ENCODE measurements at places on chromosomes 1 and 21.

- peak; percentile 30 for DNase-seq
Observed at GRCh38 chr1:167052389-167052788, 37.8 kb downstream of the GPA33 start.

GRCh38 chr1:27517301-27517700 is 27.3 kb upstream of the WASF2 start:
- DNase-seq = no peak

GRCh38 chr1:30445449-30445848 is 277.9 kb downstream of the MATN1 start:
- no peak for DNase-seq

DNA sequence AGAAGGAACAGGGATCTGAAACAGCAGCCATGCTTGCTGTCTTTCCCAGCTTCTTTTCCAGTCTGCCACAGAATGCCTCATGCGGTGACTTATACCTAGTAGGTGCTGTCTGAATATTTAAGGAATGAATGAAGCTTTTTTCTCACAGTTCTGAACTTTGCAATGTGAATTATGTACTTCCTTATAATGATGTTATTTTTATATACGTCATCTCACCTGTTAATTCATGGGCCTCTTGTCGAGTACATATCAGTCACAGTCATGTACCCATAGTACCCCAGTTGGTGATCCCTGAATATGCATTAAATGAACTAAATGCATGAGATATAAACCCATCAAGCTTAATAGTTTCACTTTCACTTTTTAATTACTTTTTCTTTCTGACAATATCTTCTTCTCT is 132.7 kb downstream of the NTNG1 start:
- no peak for DNase-seq

DNA sequence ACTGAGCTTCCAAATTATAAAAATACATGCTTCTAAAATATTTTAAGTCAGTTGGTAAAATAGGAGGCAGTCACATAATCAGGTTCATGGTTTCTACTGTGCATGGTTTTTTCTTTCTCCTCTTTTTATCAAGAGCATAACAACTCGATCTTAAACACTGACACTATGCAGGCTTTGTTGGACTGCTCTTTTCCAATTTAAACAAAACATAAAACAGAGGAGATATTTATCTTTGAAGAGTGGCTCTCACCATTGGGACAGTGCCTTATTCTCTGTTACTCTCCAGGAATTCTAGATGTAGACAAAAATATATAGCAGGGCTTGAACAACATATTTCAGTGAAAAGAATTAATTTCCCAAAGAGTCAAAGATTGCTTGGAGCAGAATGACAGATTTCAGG is 883.5 kb upstream of the ADGRL2 start:
- peak; percentile 78 for DNase-seq

GRCh38 chr1:10084045-10084444 is 51.3 kb downstream of the UBE4B start:
- DNase-seq = no peak

GRCh38 chr1:226051365-226051764 is 11.2 kb upstream of the H3-3A start:
- DNase-seq = no peak

GRCh38 chr1:150093805-150094204 is 26.2 kb downstream of the VPS45 start:
- no peak for DNase-seq

- no peak for DNase-seq
Observed at GRCh38 chr1:203308328-203308922, 3.1 kb downstream of the BTG2 start.

- no peak for DNase-seq
Observed at GRCh38 chr1:5959087-5959486, 33.1 kb downstream of the NPHP4 start.

DNA sequence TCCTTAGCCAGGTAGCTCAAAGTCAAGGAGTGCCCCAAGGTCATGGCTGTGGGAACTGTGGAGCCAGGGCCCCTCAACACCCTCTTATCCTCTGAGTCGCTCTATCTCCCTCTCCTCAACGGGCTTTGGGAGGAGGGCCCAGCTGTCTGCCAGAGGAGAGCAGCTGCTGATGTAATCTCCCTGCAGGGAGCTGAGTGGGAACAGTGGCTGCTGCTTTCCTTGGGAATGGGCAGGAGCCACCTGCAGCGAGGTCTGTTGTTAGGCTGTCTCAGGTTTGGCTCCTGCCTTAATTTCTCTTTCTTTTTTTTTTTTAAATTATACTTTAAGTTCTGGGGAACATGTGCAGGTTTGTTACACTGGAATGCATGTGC is 58.8 kb upstream of the MAP1LC3C start:
- peak; percentile 38 for DNase-seq

GRCh38 chr1:67892476-67893125 is 59.3 kb upstream of the GNG12 start:
- no peak for DNase-seq

DNA sequence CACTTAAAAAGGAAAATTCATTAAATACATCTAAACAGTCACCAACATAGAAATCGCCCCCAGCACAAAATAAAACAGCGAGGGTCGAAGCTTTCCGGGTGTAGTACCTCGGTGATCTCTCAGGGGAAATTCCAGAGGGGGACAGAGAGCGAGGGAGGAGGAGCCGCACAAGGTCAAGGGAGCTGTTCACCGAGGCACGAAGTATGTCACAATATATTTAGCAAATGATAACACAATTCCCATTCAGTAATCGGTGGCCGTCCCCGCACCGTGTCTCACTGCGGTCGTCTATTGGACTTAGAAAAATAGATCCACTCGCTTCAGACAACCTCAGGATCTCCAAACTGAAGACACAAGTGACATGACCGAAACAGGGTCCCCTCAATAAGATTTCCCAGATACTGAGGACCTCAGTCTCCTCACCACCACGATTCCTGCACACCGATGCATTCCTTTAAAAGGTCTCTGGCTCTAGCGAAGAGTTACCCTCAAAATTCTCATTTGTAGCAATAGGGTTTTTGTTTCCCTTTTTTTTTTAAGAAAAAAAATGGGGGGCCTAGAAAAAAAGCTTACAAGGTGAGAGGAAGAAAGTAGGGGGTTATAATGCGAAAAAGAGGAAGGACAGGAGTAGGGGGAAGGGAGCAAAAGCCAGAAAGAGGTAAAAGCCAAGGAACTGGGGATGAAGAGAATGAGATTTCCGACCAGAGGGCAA is 1.1 kb downstream of the LPGAT1 start:
- peak; percentile 70 for DNase-seq

- no peak for DNase-seq
Observed at GRCh38 chr1:243288062-243288461, 32.2 kb downstream of the SDCCAG8 start.

DNA sequence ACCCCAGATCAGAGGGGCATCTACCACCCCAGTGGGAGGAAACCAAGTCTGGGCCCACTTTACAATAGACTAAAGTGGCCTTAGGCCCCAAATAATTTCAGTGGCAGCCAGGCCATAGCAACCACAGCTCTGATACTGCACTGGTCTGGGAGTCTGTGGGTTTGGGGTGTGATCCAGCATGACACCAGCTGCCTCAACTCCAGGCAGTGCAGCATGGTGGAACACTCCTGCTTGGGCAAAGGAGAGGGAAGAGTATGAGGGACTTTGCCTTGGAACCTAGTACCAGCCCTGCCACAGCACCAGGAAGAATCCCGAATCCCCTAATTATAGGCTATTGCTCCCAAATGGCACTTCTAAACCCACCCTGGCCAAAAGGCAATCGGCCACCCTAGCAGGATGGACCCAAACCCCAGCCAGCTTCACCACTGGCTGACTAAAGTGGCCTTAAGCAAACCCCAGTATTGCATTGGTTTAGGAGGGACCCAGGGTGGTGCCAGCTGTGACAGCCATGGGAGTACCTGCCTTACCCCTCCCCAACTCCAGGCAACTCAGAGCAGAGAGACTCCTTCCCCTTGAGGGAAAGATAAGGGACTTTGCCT is 47.1 kb downstream of the PACC1 start:
- no peak for DNase-seq

- no peak for DNase-seq
Observed at GRCh38 chr1:27551170-27551952, 52.6 kb downstream of the AHDC1 start.

DNA sequence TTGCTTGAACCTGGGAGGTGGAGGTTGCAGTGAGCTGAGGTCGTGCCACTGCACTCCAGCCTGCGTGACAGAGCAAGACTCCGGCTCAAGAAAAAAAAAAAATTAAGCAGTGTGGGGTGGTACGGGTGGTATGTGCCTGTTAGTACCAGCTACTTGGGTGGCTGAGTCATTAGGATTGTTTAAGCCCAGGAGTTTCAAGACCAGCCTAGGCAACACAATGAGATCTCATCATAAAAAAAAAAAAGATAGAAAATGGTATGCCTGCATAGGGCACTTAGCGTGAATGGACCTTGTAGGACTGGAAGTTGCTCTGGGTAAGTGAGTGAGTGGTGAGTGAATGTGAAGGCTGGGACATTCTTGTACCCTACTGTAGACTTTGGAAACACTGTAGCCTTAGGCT is 37.0 kb downstream of the TBCE start:
- no peak for DNase-seq

- DNase-seq = no peak
Observed at GRCh38 chr21:38957575-38958322, 152.0 kb downstream of the ETS2 start.

DNA sequence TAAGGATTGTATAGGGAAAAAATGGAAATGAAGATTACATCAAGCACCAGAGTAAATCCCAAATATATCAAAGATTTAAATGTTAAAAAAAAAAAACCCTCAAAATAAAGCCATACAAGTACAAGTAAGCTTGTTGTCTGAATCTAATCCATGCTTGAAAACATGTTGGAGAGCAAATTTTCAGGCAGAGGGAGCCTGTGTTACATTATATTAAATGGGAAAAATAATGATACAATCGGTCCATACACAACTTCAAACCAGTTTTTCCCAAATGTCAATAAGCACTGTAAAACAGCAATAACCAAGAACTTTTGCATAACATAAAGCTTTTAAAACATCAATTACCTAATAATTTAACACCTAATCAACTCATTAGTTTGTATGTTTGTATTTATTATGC is 949.4 kb upstream of the ADGRL4 start:
- DNase-seq = no peak

DNA sequence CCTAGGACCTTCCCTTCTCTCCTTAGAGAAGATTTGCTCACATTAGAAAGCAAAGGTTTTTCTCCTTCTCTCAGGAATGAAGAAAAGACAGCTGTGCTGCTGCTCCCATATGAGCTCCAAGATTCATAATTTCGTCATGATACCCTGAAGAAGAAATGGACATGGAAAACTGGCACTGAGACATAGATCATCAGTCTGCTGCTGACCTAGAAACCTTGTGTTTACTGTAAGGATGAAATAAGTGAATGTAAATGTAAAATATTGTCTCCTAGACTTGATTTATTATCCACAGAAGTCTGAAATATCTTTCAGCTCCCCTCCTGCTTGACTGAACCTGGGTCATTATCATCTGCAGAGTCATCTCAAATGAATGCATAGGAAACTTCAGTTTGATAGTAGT is 77.9 kb downstream of the ZC3H11B start:
- no peak for DNase-seq

Data from SK-N-DZ (cell line).